ENCODE measurements at places on chromosomes 16 and 17.

GRCh38 chr16:51002881-51003490, 148.1 kb downstream of the SALL1 start:
- no peak for DNase-seq

DNA sequence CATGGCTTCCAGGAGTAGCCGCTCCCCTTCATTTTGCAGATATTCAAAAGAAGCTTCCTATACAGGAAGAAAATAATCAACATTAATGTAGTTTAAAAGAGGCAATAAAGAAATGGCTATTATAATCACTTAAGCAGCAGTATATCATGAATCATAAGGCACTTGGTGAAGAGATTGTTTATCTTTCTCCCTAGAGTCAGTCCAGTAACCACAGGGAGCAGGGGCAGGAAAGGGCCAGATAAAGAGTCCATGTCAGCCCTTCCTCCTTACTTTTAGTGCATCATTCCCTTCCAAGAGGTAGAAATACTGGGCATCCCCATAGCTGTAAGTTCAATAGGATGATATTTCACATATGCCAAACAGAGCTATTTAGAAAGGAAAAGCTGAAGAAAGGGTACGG, 184.6 kb upstream of the C17orf78 start:
- DNase-seq: no peak

GRCh38 chr17:49741692-49742076, 22.2 kb downstream of the FAM117A start:
- no peak for DNase-seq

GRCh38 chr17:51029142-51029541, 91.5 kb downstream of the SPAG9 start:
- no peak for DNase-seq

DNA sequence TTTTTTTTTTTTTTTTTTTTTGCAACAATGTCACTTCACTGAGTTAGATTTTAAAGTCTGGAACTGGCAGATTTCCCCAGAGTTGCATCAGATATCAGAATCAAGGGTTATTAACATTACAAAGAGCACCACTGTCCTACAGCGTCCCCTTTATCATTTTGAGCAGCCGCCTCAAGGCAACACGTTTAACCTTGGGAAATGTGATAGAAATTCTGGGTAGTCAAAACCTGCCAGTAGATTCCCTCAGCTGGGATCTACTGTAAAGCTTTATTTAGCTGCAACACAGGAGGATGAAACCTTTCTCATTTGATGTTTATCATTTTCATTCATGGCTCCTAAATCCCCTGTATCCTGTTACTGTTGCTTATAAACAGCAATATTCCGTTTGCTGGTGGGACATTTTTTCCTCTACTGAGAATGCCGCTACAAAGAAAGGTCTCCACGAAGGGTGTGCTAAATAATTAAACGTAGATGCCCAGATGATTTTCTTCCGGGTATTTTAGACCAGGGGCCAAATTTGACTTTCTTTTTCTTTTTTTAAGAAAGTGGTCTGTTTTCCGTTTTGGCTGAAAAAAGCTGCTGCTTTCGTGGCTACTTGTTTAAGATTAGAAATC, 436.1 kb upstream of the GOT2 start:
- DNase-seq: no peak

- no peak for DNase-seq
These were observed 26.3 kb upstream of the HS3ST2 start for GRCh38 chr16:22787466-22788192.

GRCh38 chr17:19867329-19868078, at the start of gene ULK2:
TSS of gene ULK2 (minus strand) at chr17:19867936. CDS start at chr17:19867417, 519 bp downstream.
- peak; percentile 49 for DNase-seq

DNA sequence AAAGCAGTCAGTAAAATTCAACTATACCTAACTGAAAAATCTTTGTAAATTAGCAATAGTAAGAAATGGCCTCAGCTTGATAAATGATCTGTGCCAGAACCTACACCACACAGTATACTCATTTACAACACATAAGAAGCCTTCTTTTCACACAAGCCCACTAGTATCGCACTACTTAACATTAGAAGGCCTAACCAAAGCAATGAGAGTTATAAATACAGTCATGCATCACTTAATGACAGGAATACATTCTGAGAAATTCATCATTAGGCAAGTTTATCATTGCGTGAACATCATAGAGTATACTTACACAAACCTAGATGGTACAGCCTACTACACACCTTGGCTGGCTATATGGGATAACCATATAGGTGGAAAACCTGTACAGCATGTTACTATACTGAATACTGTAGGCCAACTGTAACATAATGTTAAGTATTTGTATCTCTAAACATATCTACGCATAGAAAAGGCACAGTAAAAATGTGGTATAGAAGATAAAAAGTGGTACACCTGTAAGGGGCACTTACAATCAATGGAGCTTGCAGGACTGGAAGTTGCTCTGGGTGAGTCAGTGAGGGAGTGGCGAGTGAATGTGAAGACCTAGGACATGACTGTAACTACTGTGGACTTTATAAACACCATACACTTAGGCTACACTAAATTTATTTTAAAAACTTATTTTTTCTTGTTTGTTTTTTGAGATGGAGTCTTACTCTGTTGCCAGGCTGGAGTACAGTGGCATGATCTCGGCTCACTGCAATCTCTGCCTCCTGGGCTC, 126.5 kb upstream of the CORO6 start:
- no peak for DNase-seq
